ENCODE measurements at places on chromosomes 2 and 18.

DNA sequence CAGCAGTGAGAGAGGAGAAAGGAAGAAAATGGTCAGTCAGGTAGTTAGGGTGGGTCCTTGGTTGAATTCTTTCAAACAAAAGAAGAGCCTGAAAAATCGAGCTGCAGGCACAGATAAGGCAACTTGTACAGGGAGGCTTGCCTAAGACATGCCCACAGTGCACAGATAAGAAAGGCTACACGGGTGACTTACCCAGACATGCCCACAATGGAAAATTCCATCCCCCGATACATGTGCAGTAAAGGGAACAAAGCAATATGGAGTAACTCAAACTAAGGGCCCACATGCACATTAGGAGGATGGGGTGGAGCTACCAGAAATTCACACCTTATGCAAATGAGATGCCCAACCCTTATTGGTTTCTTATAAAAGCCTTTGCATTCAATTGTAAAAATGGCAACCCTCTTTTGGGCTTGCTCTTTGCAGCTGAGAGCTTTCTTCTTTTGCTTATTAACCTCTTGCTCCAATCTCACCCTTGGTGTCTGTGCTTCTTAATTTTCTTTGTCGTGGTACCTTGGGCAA, 110.3 kb upstream of the RMP24 start:
- no peak for DNase-seq

GRCh38 chr2:11344956-11345677, 681 bp upstream of the ROCK2 start:
- DNase-seq: peak; percentile 15

- no peak for DNase-seq
Measured at GRCh38 chr2:3034856-3035255, 342.8 kb downstream of the EIPR1 start.

DNA sequence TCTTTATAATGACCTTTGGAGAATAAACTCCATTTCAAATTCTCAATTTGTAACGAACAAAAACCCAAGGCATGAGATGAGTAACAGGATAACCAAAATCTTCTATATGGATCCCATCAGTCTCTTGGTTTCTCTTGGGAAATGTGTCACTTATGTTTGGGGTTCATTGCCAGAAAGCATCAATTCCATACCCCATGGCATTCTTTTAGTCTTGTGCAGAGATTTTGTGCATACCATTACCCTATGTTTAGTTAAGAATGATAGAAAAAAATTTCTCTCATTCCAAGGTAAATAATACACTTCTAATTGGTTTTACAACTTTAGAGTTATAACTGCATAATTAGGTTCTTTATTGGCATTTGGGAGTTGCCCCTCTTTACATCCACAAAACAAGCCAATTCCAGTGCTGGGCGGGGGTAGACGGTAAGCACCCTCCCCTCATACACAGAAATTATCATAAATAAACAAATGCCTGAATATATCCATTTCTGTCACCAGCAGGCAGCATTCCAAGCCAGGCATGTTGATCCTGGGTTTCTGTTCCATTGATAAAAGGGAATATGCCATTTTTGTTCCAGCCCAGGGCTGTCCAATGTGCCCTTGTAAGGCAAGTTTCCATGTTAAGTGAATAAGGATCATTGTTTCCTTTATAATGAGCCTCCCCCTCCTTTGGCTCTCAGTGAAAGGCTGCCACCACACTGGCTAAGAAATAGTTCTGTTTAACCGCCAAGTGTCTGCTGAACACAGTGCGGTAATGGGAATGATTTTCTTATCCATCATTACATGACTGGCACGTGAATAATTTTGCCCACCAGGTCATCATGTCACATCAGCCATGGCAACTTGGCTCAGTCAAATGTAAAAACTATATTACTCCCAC, 680.1 kb upstream of the ZEB2 start:
- DNase-seq: no peak

DNA sequence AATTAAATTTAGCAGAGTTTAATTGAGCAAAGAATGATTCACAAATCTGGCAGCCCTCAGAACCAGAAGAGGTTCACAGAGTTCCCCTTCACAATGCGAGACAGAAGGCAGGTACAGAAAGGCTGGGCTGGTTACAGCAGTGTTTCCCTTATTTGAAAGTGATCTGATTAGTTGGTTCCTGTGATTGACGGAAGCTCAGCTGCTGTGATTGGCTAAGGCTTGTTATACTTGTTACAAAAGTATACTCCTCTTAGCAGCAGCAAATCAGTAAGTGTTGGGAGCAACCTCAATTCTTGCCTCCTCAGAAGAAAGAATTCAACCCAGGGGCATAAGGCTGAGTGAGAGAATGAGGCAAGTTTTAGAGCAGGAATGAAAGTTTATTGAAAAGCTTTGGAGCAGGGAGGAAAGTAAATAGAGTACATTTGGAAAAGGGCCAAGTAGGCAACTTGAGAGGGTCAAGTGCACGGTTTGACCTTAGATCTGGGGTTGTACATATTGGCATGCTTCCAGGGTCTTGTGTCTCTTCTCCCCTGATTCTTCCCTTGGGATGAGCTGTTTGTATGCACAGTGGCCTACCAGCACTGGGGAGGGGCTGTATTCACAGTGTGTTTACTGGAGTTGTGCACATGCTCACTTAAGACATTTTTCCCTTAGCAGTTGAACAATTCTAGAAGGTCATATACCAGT, 431.8 kb upstream of the RAB12 start:
- no peak for DNase-seq
